Sigmoid colon (tissue), 7 donors: ENCODE measurements at places on chromosomes 6 and 20. TPM values are rescaled to one million over a fixed set of nuclear protein-coding genes. Genes with fewer than 3 reads are reported as not detected.

The CDYL gene
- polyA plus RNA-seq = 14.2 TPM

The KCNQ5 gene
- not detected for polyA plus RNA-seq

DNA sequence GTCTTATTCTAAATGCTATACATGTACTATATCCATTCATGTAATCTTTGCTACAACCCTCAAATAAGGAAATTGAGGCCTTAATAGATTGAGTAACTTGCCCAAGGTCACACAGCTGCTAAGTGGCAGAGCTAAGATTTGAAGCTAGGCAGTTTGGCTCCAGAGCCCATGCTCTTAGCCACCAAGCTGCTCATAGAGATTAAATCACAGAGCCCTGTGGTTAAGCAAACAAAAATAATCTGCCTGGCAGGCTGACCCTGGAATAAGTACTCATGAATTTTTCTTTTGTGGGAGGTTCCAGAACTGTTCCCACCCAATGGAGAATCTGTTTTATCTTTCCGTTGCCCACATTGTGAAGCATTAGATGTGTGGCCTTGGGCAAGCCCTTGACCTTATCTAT is 7.4 kb downstream of the AAR2 start:
- DNase-seq = no peak

The CST4 gene
- polyA plus RNA-seq = not detected

The SPATS1 gene
- not detected for polyA plus RNA-seq
